ENCODE measurements at places on chromosomes 4 and X.

GRCh38 chr4:70836081-70836480 is 3.6 kb downstream of the GRSF1 start:
- DNase-seq, result no peak

- DNase-seq, result no peak
Measured at GRCh38 chr4:36128689-36129088, 115.6 kb downstream of the ARAP2 start.

- no peak for DNase-seq
Measured at GRCh38 chrX:84078991-84079390, 109.0 kb downstream of the RPS6KA6 start.

DNA sequence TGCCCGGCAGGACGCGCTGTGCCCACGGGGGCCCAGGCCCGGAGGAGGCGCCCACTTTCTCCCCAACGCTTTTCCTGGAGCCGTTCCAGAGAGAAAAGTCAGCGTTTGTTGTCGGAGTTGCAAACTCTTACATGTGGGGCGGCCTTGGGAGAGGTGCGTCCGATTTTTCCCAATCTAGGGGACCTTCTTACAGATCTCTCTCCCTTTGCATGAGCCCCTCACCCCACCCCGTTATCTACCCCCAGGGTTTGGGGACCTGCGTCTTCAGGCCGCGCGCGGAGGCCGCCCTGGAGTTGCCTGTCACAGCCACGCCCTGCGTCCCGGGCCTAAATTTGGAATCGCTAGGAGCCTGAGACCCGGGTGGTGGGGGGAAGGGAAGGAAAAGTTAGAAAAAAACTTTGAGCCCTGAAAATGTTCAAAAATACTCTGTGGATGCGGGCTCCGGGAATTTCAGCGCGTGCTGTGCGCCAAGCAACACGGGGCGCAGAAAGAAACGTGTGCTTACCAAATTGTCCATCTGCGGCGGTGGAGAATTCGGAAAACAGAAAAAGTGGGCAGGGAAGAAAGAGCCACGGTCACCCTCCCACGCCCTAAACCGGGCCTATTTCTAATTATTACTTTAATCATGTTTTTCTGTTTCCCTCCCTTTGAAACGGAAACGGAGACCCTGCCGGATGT is 587 bp downstream of the CD99 start:
- DNase-seq, result peak; percentile 29

GRCh38 chrX:153582896-153583295 is 16.0 kb downstream of the CCNQ start:
- peak; percentile 44 for DNase-seq

DNA sequence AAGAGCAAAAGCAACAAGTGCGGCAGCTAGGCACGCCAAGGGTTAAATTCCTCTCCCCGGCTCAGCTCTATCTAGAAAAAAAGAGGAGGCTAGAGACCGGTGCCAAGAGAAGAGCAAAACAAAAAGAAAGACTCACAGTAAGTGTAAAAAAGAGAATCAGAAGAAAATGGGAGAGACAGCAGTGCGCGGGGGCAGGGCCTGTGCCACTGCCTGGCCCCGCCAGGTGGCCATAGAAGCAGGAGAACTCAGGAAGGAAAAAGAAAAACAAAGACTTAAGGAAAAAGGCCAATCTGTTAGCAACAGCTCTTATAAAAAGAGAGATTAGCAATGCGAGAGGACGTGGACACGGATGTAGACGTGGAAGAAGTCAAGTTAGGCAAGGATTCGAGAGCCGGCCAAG is 3.2 kb downstream of the ACOX3 start:
- DNase-seq, result no peak

DNA sequence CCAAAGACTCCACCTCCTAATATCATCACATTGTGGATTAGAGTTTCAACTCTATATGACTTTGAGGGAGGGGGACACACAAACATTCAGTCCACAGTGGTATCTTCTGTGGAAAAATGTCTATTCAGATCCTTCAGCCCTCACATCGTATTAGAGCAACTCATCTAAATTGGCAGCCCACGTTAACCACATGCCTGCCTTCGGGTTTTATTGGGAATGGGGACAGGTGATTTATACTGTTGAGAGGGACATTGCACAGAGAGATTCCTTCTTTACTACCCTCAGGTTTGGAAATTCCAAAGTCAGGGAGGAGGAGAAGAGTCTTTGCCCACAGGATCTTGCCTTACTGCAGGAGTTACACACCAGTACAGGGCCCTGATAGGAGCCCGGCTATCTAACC is 372.5 kb downstream of the AFF2 start:
- DNase-seq, result no peak

DNA sequence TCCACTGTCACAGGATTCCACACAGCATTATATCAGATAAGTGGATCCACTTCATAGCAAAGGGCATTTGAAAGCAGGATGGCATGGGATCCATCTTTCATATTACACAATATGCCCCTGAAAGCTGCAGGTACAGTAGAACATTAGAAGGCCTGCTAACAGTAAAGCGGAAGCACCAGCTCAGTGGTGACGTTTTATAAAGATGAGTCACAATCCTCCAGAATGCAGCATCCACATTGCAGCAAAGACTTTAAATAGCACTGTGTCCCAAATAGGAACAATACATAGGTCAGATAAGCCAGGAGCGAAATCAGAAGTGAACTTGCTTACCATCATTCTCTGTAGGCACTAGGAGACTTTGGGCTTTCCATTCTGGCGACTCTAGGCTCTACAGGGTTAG is 609.5 kb upstream of the FAT1 start:
- no peak for DNase-seq

DNA sequence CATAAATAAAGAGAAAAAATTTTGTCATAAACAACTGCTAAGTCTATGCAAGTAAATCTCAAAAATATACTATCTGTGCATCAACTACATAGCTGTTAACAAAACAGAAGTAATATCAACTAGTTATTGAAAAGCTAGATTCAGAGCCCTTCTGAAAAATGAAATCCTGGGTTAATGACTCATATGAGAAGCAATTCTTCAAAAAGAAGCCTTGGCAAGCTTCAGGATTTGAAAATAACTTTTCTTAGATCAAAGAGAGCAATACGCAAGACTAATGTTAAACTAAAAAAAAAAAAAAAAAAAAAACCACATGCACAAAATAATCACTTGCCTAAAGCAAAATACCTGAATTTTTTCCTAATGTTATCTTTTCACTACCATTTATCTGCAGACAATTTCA is 566.1 kb upstream of the BOD1L1 start:
- no peak for DNase-seq

DNA sequence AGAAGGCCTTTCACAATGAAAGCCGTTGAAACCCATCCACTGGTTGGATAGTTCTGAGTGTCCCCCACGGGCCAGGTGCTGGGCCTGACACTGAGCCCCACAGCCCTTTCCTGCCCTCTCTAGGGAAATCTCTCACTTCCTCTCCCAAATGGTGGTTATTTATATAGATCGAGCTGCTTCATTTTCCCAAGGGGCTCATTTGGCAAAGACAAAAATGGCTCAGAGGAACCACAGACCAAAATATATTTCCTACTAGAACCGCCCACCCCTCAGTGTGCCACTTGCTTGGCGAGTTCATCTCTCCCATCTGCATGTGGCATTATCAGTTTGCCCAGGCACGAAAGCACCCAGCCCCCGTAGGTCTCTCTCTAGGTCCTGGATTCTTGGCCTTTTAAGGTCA is 53.3 kb upstream of the STIM2 start:
- no peak for DNase-seq

DNA sequence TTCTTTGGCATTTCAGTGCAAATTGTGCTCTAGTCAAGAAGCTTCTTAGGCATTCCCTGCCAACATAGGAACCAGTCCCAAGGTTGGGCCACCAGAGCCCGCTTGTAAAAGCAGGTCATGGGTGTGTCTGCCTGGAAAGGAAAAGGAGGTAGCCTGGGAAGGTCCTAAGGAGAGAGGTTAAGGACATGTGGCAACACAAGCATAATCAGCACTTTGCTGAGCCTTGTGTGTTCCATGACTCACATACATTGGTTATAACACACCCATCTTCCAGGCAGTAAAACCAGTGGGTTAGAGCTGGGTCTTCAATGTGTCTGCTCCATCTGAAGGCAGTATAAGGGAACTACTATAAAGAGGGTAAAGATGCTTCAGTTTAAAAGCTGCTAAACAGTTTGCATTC is 165.0 kb downstream of the FHIP1A start:
- no peak for DNase-seq

DNA sequence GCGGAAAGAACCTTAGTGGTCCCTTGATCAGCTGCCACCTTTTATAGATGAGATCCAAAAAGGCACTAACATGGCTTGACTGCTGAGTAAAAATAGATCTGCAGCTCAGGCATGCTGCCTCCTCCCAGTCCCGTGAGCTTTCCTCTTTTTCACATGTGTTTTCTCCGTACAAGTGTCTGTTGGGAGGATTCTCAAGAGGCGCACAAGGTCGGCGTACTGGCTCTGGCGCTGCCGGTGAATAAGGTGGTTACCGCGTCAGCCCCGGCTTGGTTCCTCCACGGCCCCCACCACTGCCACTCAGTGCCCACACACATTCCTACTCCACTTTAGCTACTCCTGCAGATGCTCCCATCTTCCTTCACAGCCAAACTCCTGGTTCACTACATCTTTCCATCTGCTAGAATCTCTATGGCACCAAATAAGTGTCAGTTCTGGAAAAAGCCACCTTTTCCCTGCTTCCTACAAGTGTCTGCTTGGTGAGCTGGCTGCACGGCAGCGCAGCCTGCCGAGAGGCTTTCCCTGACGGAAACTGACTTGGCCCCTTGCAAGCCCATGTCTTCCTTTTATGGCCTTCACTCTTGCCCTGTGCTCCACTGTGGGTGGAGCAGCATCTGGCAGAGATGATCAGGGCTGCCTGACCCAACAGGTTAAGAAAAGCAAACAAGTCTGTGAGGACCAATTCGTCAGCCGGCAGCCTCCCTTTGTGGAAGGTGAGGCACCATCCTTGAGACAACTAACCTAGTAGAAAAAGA is 99.8 kb downstream of the KLHL8 start:
- no peak for DNase-seq

DNA sequence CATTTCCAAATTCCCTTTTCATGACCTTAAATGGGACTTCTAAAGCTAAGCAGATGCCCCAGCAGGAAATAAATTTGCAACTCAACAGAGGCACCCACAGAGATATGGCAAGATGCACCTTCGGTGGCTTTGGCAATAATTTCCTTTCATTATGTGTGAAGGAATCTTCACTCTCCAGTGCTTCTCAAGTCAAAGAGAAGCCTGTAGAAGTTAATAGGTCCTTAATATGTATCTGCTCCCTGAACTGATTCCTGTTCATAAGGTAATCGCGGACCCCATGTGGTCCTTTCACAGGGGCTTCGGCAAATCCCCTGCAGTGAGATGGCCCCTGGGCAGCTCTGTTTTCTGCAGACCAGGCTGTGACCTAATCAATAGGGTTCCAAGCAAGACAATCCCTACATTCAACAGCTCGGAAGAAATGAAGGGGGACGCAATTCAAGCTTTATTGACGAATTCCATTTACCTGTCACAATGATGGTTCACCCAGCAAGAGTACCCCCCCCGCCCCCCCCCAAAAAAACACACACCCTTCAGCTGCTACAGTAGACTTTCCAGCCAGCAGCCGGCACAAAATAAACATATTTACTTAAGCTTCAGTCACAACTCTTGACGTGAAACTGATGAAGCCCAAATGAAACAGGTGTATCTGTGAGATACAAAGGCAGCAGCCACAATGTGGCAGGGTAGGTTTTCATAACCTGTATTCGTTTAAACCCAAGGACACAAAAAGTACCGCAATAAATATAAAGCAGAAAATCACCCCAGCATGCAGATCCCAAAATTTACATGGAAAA is 35.3 kb downstream of the FAT1 start:
- no peak for DNase-seq

DNA sequence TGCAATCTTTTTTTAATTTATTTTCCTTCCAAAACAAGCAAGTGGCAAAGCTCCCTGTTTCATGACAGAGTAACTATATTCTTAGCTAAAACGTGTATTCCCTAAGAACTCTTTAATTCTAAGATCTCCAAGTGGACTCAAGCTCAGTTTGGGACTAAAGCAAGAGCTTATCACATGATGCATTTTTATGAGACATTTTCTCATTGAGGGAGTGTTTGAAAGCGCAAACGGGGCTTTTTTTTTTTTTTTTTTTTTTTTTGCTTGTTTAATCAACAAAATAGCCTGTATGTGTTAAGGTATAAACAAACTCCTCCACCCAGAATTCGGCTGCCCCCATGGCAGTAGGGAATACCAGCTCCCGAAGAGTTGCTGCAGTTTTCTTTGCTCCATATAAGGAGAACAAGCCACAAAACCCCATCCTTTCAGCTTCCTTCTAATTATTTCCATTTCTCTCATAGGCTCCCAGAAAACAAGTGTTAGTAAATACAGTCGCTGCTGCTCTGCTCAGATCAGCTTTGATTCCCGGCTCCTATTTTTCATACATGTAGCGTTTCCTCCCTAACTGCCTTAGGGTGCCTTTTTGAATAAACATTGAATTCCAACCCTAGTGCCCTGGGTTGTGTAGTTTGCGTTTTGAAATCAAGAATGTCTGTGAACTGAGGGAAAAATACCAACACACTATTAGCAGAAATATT is 669 bp upstream of the PPARGC1A start:
- DNase-seq, result no peak

- DNase-seq, result no peak
Measured at GRCh38 chrX:150730719-150731118, 37.5 kb downstream of the MTMR1 start.

- DNase-seq, result no peak
Measured at GRCh38 chr4:113636877-113637276, 124.7 kb downstream of the CAMK2D start.

DNA sequence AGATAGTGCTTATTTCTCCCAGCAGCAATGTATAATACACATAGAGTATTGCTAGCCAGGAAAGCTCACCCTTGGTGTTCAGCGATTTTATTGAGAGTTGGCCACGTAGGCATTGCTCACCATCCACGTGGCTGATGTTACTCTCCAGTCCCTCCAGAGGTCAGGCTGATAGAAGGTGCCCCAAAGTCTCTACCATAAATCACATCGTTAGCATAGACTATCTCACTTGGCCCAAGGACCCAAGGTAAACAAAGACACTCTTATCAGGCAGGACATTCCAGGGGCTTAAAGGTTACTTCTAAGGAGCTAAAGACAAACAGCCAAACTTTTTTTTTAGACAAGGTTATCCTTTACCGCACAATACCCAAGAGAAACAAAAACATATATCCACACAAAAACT is 30.3 kb upstream of the RGN start:
- DNase-seq, result no peak

GRCh38 chr4:2965262-2965661 is 1.9 kb downstream of the GRK4 start:
- no peak for DNase-seq

DNA sequence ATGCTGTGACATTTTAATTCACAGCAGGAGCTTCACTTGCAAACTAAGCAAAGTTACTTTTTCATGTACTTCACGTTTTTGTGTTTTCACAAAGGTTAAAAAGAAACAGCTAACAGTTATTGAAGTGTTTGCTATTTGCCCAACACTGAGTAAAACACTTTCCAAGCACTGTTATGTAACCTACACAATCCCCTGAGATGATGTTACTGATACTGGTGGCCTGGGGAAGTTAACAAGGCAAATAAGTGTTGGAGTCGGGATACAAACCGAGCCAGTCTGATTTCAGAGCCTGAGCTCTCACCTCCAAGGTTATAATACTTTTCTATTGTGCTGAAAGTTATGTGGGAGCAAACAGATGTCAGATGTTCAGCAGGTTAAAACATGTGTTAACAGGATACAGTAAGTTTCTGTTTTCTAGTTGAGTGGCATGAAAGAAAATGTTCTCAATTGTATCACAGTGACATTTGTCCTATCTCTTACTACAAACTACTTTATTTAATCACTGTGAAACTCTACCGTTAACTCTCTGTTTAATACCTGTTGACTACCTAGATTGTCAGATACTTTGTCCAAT is 3.9 kb upstream of the CXCL13 start:
- no peak for DNase-seq

- no peak for DNase-seq
Measured at GRCh38 chrX:9072281-9072680, 38.4 kb upstream of the FAM9B start.

GRCh38 chr4:102163404-102164140 is 181.7 kb downstream of the SLC39A8 start:
- no peak for DNase-seq

Data from stimulated activated CD4-positive, alpha-beta T cell treated with anti-CD3 and anti-CD28 coated beads, Interleukin-15, amount 100 ng/mL, for 1 hour (primary cell).